ENCODE measurements at places on chromosomes 5 and 9.

DNA sequence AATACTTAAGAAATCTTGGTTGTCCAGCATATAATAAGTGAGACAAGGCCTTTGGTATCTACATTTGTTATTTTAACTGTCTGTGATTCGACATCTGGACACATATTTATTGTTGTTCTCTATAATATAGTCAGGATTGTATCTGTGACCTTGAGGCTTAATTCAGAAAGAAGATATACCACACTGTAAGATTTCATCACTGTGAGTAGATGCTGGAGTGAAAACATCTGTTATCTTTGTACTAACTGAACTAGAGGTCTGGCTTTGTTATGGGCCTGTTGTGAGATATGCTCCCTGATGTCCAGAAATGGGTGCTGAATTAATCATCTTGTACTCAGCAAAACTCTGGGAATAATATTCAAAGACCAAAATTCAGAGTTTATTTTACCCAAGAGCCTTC, 148.5 kb downstream of the ISOC1 start:
- DNase-seq = no peak

GRCh38 chr5:96129276-96129675, 167.6 kb upstream of the ELL2 start:
- no peak for DNase-seq

DNA sequence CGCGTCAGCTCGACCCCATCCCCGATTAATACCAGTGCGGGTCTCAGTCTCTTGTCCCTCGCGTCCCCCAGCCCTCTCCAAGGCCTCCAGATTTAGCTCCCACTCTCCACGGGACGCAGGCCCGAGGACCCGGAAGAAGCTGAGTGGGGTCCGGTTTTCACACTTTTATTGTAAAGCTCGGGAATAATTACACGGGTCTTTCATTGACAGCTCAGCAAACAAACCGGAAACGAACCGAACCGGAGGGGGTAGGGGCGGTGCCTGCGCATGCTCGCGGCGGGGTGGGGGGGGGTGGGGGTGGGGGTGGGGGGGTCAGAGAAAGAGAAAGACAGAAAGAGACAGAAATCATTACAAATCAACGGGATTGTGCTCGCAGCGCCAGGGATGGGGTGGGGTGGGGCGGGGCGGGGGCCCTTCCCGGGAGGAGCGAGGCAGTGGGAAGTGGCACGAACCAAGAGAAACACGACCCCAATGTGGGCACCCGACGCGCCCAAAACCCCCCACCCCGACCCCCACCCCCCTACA, 27.9 kb downstream of the PCDH1 start:
- DNase-seq = peak; percentile 28

DNA sequence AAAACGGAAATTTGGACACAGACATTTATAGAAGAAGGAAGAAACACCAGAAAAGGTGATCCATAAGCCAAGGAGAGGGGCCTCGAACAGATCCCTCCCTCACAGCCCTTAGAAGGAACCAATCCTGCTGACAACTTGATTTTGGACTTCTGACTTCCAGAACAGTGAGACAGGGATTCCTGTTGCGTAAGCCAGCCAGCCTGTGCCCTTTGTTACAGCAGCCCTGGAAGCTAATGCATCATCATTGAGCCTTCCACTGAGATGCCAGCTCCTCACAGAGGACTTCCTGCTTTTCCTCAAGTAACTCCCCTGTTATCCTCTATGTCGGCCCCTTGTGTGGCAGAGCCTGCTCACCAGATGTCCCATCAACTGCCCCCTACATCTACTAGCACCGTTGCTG, 94.1 kb downstream of the JMY start:
- DNase-seq = no peak

GRCh38 chr5:56774957-56775356, 40.4 kb upstream of the MAP3K1 start:
- no peak for DNase-seq

DNA sequence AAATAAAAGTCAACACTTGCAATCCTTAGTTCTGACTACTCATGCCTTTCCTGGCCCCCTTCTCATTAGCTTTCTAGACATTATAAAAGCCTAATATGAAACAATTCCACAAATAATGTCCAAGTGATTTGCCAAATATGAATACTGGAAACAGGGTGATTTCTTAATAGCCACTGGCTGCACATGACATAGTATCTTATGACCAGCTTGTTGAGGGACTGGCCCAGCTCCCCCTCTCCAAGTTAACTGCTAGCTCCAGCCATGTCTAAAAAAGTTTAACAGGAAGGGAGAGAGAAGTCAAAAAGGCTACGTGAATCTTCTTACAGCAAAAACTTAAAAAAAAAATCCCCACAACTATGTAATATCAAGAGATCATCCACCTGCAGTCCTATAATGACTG, 1.5 kb downstream of the CERT1 start:
- no peak for DNase-seq

- DNase-seq = peak; percentile 18
Measured at GRCh38 chr9:27880156-27880555, 306.9 kb upstream of the C9orf72 start.

GRCh38 chr5:97979740-97980139, 793.7 kb upstream of the RGMB start:
- DNase-seq = no peak

- DNase-seq = no peak
Measured at GRCh38 chr5:68543212-68543611, 327.7 kb downstream of the PIK3R1 start.

DNA sequence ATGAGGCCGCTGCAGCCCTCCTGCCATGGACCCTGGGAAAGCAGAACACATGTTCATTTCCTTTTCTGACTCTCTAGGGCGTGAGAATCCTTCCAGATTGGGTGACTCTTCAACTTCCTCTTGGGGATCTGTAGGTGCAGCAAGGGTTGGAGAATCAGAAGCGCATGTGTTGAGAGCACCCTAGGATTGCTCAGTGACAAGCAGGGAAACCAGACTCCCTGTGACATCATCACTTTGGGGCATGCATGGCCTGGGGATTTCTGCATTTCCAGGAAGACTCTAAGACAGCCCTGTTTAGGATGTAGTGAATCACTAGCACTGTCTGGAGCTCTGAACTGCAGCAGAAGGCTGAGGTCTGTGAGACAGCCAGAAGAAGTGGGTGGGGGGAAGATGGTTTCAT, 15.1 kb upstream of the LCP2 start:
- DNase-seq = no peak

- DNase-seq = no peak
Measured at GRCh38 chr9:69658987-69659675, 13.0 kb downstream of the APBA1 start.

- no peak for DNase-seq
Measured at GRCh38 chr9:98912450-98912849, 31.3 kb upstream of the COL15A1 start.

GRCh38 chr5:151048526-151048925, 28.1 kb downstream of the GPX3 start:
- no peak for DNase-seq

DNA sequence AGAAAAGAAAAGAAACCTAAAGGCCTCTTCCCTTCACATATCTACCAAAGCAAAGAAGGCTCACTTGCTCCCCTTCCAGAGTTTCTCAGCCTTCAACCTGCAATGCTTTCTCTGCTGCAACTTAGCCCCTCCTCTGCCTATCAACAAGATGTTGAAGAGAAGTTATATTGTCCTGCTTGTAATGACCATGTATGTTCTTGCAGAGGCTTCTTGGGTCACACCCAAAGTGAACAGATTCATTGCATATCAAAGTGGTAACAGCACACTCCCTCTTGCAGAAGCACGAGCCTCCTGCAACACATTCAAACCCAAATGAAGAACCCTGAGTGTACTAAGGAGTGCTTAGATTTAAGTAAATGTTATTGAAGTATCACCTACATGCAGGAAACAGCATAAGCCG, 494.3 kb downstream of the NTRK2 start:
- no peak for DNase-seq

- DNase-seq = no peak
Measured at GRCh38 chr5:54518146-54518817, 723 bp downstream of the SNX18 start.

DNA sequence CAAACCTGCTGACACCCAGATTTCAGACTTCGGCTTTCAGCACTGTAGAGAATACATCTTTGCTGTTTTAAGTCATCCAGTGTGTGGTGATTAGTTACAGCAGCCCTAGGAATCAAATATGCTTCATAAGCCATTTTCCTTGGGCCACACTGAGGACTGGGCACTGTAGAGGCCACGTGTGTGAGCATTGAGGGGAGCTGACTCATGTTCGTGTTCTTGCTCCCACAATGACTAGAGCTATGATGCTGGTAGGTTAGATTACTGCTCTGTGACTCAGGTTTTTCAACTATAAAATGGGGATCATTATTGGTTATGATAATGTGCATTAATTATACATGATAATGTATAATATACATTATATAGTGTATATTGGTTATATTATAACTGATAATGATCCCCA, 96.5 kb upstream of the PALM2AKAP2 start:
- no peak for DNase-seq

DNA sequence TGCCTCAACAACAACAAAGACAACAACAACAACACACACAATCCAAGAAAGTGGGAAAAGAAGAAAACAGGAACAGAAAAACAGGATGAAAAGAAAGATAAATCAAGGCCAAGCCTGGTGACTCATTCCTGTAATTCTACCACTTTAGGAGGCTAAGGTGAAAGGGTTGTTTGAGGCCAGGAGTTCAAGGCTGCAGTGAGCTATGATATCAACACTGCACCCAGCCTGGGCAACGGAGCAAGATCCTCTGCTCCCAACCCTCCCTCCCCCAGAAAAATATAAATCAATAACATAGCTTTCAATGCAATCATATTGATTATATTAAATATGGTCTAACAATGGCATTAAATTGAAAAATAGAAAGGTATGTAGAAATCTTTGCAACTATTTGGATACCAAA, 32.1 kb downstream of the CENPK start:
- DNase-seq = no peak

GRCh38 chr5:154628685-154629084, 126.5 kb upstream of the LARP1 start:
- DNase-seq = no peak

DNA sequence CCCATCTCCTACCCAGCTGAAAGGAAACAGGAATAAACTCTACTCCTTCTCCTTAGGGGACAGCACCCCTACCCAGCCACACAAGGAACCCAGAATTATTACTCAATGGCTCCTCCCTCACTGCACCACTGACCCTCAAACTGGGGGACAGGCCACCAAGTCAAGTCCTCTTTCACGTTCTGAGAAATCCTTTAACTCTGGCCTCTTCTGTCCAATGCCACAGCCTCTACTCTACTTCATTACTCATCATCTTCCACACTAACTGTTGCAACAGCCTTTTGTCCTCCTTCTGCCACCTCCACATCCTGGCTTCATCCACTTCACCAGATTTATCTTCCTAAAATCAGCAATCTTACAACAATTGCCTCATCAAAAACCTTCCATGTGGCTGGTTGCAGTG, 6.8 kb downstream of the TTC39B start:
- no peak for DNase-seq

DNA sequence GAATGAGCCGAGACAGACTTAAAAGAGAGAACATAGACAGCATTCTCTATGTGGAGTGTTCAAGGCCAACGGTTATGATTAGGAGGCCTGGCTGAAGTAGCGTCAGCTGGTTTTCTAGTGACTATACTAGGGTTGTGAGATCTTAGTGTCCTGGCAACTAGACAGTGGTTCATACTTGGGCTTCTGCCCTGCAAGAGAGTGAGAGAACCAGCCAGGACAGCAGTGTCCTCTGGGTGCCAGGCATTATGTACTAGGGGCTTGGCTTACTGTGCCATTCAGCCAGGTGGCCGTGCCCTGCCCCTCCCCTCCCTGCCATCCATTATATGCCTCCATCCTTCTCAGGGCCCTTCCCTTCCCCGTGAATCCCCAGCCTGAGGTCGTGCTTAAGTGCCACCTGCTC, 56.8 kb downstream of the TRIO start:
- peak; percentile 87 for DNase-seq

DNA sequence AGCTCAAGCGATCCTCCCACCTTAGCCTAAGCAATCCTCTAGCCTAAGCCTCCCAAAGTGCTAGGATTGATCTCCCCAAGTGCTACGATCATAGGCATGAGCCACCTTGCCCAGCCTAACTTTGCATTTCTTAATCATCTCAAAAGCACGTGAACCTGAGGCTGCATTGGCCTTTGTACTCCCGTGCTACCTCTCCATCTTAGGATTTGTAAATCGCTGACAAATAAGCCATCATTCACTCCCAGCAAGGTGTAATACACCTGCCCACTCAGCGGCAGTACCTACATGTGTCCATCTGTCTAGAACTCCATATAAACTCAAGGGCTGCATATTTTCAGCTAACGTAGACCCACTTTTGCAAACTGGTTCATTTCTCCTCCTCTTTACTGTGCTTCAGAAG, 2.8 kb downstream of the ANKH start:
- DNase-seq = no peak
